Astrocyte of the cerebellum (primary cell): ENCODE measurements at places on chromosomes 5 and 9.

- DNase-seq, result no peak
Observed at GRCh38 chr5:61298580-61298979, 33.5 kb upstream of the ZSWIM6 start.

- no peak for DNase-seq
Observed at GRCh38 chr5:16534280-16534679, 68.7 kb upstream of the ZNF622 start.

DNA sequence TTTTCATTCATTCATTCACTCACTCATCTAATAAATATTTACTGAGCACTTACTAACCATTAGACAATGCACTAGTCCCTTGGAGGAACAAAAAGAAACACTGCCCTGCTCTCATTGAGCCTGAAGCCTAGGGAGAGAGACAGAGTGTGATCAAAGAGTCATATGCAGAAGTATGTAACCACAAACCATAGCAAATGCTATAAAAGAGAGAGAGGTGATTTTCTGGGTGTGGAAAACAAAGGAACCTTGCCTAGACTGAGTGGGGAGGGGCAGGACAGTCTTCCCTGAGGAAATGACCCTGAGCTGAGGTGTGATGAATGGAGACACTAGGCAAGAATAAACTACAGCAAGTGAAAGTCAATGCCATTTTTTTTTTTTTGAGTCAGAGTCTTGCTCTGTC, 10.8 kb upstream of the ADRA1B start:
- DNase-seq, result peak; percentile 96

GRCh38 chr5:141617128-141617527, 1.7 kb downstream of the DIAPH1 start:
- DNase-seq, result no peak

DNA sequence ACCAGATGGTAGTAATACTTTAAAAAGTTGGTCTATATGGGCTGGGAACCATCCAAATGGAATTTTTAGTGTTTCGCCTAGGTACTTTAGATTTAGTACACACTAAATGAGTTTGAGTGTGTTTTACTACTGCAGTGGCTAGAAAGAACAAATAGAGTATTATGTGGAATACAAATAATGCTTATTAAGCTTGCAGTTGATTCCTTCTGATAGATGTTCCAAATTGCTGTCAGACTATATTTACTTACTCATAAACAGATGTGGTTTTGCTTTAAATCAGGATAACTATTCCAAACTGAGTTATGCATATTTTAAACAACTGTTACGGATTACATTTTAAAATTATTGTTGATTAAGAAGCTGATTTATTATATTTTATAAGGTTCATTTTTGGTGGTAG, 103.3 kb downstream of the ZSWIM6 start:
- DNase-seq, result no peak

DNA sequence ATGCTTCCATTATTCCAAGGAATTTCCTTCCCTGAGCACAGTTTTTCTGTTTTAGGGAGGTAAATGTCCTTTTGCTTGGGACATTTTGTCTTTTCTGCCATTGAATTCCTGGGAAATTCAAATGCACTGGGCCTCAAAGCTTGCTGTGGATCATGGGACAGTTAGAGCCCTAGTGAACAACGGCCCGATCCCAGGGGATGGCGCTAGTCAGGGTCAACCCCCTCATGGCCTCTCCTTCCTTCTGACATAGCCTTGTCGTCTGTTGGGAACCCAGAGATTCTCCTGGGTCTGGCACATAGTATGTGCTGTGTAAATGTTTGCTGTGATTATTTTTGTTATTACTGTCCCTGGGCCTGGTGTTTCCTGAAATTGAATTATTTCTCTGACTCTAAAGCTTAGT, 30.7 kb upstream of the COL15A1 start:
- no peak for DNase-seq

GRCh38 chr9:106970219-106970975, 107.4 kb downstream of the ZNF462 start:
- no peak for DNase-seq

- DNase-seq, result no peak
Observed at GRCh38 chr5:115549154-115549553, 4.6 kb upstream of the FEM1C start.

DNA sequence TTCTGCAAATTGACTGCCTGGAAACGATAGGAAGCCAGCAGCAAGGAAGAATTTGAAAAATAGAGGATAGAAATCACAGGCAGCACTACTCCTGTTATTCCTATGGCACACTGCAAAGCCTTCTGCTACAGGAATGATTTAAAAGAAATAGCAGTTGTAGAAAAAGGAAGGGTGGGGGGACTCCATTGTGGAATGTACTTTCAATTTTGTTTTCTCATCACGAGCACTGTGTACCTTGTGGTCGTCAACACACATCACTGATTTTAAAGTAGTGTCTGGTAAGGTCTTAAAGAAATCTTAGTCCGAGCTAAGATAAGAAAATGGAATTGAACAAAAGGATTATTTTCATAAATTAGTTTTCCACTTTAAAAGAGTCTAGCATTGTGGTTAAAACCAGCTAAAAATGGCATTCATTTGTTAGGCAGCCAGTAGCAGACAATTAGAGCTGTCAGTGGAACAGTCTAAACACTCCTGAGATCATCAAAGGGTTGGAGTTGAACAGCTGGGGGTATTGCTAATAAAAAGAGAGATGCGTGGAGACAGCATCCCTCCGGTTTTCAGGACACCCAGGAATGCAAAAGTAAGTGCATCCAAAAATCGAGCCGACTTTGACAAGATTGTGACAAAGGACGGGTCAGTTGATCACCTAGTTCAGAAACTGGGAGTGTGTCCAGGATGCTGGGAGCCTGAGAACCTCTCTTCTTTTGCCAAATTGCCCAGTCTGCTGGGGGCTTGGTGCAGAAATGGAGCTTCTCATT, 97.8 kb upstream of the WWC1 start:
- peak; percentile 55 for DNase-seq

- no peak for DNase-seq
Observed at GRCh38 chr5:171589461-171589860, 170.0 kb downstream of the FGF18 start.

GRCh38 chr5:6582507-6583048, 50.3 kb downstream of the NSUN2 start:
- DNase-seq, result no peak

GRCh38 chr5:127471211-127471610, 46.2 kb upstream of the PRRC1 start:
- no peak for DNase-seq

- no peak for DNase-seq
Observed at GRCh38 chr5:132457371-132458225, 33.0 kb downstream of the IRF1 start.

GRCh38 chr5:160692271-160692670, 159.7 kb downstream of the ATP10B start:
- DNase-seq, result no peak

DNA sequence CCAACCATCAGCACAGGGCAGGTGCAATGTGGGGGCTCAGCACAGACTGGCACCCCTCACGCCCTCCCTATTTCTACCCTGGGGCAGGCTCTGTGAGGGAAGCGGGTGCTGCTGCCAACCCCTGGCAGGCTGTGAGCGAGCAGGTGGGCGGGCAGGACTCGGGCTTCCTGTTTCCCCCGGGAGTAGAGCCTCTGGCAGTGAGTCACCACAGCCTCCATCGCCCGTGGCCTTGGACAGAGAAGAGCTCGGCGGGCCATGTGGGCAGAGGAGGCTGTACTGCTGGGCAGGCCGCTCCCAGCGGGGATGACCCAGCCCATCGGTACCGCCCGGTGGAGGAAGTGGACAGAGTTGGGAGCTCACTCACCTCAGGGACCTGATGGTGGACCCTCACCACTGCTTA, 16.6 kb downstream of the KCNT1 start:
- DNase-seq, result no peak

DNA sequence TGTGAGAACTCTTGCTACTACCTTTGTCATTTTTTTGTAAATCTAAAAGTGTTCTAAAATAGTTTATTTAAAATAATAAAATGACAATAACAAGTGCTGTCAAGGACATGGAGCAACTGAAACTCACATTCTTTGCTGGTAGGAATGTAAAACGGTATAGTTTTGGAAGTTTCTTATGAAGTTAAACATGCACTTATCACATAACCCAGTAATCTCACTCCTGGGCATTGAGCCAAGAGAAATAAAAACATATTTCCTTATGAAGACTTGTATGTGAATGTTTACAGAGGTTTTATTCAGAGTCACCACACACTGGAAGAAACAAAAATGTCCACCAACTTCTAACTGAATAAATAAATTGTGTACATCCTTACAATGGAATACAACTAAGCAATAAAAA, 46.0 kb upstream of the COL15A1 start:
- DNase-seq, result no peak

DNA sequence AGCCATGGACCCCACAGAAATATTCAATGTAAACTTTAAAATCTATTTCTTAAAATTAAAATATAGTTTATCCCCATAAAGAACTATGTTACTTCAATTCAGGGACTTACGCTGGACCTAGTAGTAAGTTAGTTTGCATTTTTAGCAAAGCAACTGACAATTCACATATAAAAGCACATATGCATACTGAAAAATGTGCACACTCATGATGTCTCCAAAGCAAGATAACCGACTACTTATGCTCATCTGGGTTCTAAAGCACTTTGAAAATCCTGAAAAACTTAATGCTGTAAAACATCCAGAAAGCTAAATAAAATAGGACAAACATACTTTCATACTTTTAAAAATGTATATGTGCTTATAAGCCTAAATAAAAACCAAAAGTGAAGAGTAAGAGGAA, 264.4 kb upstream of the GAS1 start:
- no peak for DNase-seq

DNA sequence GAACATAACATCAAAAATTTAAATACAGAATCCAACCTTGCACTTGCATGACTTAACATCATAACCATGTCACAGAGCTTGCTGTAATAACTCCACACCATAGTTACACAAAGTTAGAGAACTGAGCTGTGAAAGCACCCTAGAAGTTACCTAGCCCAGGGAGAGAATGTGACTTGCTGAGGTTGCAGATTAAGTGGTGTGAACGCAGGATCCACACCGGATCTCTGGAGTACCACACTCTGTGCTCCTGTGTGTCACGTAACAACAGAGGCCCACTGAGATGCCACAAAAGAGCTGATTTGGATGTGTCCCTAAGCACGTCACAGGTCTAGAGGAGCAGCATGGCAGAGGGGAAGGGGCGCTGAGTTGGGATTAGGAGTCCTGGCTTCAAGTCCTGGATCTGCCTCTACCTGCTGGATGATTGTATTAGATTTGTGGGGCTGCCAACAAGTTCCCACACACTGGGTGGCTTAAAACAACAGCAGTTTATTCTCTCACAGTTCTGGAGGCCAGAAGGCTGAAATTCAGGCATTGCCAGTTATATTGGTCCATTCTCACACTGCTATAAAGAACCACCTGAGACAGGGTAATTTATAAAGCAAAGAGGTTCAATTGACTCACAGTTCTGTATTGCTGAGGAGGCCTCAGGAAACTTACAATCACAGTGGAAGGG, 213.3 kb upstream of the TBC1D2 start:
- no peak for DNase-seq

DNA sequence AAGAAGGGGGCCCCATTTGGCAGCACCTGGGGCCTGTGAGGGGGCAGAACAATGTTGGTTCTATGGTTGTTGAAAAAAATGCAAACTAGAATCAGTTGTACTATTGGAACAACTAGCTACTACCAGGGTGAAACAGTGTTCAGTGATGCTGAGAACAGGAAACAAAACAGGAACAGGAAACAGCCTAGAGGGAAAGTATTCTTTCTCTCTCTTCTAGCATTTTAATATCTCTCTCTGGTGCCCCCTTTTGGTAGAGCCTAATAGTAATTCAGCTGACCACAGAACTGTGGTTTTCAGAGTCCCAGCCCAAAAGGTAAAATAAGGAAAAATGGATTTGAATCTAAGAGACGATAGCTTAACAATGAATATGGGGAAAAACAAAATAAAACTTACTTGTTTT, 138.0 kb upstream of the KCNN2 start:
- DNase-seq, result no peak

DNA sequence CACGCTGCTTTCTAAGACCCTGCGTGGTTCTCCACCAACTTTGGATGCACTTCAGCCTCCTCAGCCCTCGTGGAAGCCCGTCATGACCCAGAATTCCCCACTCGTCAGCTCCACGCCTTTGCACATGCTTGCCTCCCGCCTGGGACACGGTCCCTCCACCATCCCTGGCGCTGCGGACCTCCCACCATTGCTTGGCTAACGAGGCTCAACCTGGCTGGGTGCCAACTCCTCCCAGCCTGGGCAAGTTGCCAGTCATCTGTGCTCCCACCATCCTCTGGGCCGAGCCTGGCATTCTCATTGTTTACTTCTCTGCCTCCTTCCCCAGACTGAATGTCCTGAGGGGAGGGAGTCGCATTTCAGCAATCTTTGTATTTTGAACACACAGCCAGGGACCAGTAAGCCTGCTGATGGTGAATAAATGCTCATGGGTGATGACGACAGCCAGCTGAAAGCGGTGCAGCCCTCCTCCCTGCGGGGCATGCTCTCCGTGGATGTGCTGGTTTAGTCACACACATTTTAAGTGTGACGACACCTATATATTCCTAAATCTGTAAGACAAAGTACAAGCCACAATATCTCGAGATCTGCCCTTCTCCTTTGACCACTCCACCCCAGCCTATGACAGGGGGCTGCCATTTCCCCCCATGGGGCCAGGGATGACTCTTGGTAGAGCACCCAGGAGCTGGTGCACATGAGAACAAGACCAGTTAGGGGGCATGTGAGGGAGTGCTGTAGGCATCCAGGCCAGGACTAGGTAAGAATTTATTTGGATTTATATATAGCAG, 37.6 kb downstream of the ANKRD33B start:
- peak; percentile 73 for DNase-seq

DNA sequence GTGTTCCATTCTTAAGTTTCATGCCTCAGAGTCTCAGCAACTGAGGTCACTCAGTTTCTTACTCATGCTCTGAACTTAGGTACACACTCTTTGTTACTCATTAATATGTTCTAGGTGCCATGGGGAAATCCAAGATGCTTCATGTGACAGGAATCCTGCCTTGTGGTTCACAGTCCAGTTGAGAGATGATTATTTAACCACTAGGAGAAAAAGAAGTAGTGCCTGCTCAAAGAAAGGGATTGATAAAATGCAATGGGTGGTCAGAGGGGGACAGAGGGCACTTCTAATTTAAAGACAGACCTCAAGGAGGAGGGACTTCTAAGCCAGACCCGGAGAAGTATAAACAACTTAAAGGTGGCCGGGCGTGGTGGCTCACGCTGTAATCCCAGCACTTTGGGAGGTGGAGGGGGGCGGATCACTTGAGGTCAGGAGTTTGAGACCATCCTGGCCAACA, 69.0 kb downstream of the UGCG start:
- peak; percentile 90 for DNase-seq

DNA sequence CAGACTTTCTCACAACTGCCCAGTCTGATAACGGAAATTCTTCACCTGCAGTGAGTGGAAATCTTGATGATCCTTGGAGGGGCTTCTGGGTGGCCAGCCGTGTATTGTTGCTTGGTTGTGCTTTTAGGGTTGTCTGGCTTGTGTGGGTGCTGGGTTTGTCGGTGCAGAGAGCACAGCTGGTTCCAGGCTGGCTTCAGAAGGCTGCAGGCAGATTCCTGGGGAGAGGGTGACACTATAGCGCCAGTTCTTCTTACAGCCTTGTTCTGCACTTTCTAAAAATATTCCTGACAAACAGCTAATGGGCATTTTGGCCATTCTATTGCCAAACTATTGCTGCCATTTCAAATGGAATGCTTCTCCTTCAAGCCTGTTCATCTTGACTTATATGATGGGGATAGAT, 99.3 kb downstream of the PDZD2 start:
- no peak for DNase-seq
